Thyroid gland (tissue), 4 donors: ENCODE measurements at places on chromosomes 11 and 22. TPM values are rescaled to one million over a fixed set of nuclear protein-coding genes. Genes with fewer than 3 reads are reported as not detected.

- DNase-seq, result no peak
- no peaks in the 10 kb centered on the region for H3K4me1 ChIP-seq
- H3K27ac ChIP-seq, result no peak overlapping the region
- no peak overlapping the region for H3K4me3 ChIP-seq
Measured at GRCh38 chr22:35446365-35446764, 46.4 kb downstream of the MCM5 start.

GRCh38 chr11:120324932-120325810, at the start of gene TLCD5:
TLCD5 (plus strand) TSS chr11:120325299; CDS start chr11:120327442, 2,143 bp downstream.
- H3K27ac ChIP-seq, result peak within 1 kb of the TSS; percentile 97
- H3K27me3 ChIP-seq, result no peaks in the 10 kb centered on the region
- H3K4me1 ChIP-seq, result peaks cover 19% of the 10 kb centered on the region
- H3K4me3 ChIP-seq, result peak within 1 kb of the TSS; percentile 49
- H3K36me3 ChIP-seq, result peaks cover 3% of the 10 kb centered on the region

DNA sequence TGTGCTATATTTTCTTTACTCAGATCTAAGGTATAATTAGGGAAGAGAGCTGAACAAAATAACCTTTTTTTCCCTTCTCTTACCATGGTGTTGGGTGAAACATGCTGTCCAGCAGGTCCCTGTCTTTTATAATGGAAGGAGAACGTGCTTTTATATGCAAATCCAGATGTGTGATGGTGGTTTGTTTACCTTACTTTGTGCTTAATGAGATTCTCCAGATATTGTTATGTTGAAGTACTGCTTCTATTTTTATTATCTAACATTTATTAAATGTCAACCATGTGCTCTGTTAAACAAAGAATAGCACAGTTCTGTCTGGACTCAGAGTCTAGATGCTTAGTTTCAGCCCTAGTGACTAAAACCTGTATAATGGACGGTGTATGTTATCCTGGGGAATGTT, 10.1 kb upstream of the GRIK4 start:
- no peak for DNase-seq
- no peak overlapping the region for H3K27ac ChIP-seq
- no peaks in the 10 kb centered on the region for H3K27me3 ChIP-seq
- H3K4me3 ChIP-seq, result no peak overlapping the region
- H3K36me3 ChIP-seq, result no peaks in the 10 kb centered on the region

DNA sequence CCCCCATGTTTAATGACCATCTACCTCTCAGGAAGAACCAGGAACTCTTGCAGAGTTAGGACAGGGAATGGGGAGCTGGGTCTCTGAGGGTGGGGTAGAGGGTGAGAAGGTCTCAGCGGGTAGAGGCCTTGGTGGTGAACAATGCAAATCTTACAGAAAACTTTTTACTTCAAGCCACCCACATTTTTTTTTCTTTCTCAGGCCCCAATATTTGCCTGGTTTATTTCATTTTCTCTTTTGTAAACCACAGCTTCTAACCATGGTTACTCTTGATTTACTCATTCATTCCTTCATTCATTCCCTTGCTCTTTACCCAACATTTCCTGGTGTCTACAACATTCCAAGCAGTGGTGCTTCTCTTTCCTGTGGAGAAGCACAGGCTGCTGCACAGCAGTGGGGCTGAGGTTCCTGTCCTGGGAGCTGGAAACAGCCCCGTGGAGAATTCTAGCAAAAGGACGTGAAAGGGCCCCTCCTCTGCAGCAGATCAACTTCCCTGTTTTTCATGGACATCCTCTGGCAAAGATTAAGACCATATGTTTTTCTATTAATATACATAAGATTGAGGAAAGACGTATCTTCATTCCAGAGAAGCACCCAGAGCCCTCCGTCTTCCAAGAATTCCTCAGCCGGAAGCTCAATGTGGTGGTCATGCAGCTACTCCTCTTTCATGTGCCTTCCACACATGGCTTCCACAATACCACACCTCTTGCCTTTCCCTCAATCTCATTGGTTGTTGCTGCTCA, 224.4 kb upstream of the SESN3 start:
- no peak overlapping the region for H3K4me3 ChIP-seq
- H3K27ac ChIP-seq, result no peak overlapping the region
- H3K27me3 ChIP-seq, result no peaks in the 10 kb centered on the region
- DNase-seq, result no peak
- no peaks in the 10 kb centered on the region for H3K4me1 ChIP-seq
- H3K36me3 ChIP-seq, result no peaks in the 10 kb centered on the region

DNA sequence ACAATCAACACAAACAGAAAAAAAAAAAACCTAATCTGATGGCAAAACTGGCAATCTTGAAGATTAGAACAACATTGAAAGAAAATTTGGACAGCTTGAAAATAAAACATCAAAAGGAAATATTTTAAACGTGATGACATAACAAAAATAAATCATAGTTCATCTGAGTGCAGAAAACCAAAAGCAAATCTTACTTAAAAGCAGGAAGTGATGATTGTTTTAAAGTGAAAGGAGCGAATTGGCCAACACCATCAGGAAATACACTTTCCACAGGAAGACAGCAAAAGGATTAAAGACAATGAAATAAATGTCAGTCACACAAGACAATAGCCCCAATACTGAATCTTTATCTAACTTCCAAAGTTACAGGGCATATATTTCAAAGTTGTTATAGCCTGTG, 696.5 kb upstream of the CHORDC1 start:
- no peaks in the 10 kb centered on the region for H3K27me3 ChIP-seq
- no peak overlapping the region for H3K4me3 ChIP-seq
- no peaks in the 10 kb centered on the region for H3K36me3 ChIP-seq
- no peak overlapping the region for H3K27ac ChIP-seq

DNA sequence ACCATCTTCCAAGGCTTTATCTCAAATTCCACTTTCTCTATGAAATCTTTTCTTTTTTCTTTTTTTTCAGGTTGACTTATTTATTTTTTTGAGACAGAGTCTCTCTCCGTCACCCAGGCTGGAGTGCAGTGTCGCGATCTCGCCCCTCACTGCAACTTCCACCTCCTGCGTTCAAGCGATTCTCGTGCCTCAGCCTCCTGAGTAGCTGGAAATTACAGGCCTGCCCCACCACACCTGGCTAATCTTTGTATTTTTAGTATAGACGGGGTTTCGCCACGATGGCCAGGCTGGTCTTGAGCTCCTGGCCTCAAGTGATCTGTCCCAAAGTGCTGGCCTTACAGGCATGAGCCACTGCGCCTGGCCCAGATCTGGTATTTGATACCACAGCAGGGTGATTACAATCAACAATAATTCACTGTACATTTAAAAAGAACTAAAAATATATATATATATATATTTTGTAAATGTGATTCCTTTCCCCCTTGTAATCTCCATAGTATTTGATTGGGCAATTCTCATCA, 121.5 kb downstream of the MSANTD4 start:
- H3K4me3 ChIP-seq, result no peak overlapping the region
- no peaks in the 10 kb centered on the region for H3K4me1 ChIP-seq
- DNase-seq, result no peak
- no peak overlapping the region for H3K27ac ChIP-seq
- no peaks in the 10 kb centered on the region for H3K36me3 ChIP-seq
- no peaks in the 10 kb centered on the region for H3K27me3 ChIP-seq

GRCh38 chr11:6799402-6799801, at the start of gene OR6A2:
OR6A2 (minus strand) TSS chr11:6799689; CDS start chr11:6795708, 3,981 bp downstream.
- no peak for DNase-seq
- no peak within 1 kb of the TSS for H3K27ac ChIP-seq
- no peaks in the 10 kb centered on the region for H3K27me3 ChIP-seq
- H3K4me1 ChIP-seq, result no peaks in the 10 kb centered on the region
- H3K36me3 ChIP-seq, result no peaks in the 10 kb centered on the region

The HPX gene
- not detected for total RNA-seq

The ARHGAP42 gene
- 21.8 TPM for total RNA-seq

The PANX2 gene
- total RNA-seq, result 11.4 TPM

The MYBPC3 gene
- total RNA-seq, result not detected

The NRIP3 gene
- total RNA-seq, result 0.56 TPM

The P2RY6 gene
- total RNA-seq, result 2.6 TPM
